ENCODE measurements at places on chromosomes 4 and X.
A peak's percentile ranks its signal among the peaks of the same experiment; 100 is the strongest.

GRCh38 chr4:81096566-81096965 lies 66.1 kb downstream of the BMP3 start:
- DNase-seq = peak; percentile 43

DNA sequence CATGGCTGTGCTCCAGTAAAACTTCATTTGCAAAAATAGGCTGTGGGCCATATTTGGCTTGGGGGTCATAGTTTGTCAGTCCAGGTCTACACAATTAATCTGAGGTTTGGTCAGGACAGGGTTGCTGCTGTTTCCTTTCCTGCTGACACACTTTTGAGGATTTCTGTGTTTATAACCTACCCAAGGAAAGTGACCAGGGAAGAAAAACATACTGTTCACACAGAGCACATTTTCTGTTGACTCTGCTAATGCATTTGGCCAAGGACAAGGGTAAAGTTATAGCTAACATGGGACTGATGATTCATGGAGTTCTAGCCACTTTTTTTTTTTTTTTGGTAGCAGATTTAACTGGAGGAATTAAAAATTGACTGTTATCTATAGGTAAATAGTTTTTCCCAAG lies 43.9 kb upstream of the GEMIN8 start:
- no peak for DNase-seq

- DNase-seq = peak; percentile 59
These were observed 162.9 kb upstream of the SPIN4 start for GRCh38 chrX:63513825-63514568.

DNA sequence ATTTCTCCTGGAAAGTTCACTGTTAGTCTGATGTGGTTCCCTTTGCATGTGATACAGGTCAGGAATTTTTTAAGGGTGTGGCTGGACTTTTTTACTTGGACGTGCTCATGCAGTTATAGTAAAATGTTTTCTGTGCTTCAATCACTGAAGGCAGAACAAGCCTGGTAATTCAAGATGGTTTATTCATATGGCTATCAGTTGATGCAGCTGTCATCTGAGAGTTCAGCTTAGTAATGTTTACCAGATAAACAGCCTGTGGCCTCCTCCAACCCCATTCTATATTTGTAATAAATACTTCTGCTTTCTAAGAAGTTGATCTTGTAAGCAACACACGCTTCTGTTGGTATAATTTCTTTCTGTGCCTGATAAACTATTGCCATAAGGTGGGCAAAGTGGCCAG lies 2105.9 kb downstream of the ARAP2 start:
- no peak for DNase-seq

- DNase-seq = no peak
These were observed 25.3 kb downstream of the ACSL4 start for GRCh38 chrX:109707720-109708119.

- DNase-seq = no peak
These were observed 4.3 kb upstream of the UNC5C start for GRCh38 chr4:95552942-95553550.

DNA sequence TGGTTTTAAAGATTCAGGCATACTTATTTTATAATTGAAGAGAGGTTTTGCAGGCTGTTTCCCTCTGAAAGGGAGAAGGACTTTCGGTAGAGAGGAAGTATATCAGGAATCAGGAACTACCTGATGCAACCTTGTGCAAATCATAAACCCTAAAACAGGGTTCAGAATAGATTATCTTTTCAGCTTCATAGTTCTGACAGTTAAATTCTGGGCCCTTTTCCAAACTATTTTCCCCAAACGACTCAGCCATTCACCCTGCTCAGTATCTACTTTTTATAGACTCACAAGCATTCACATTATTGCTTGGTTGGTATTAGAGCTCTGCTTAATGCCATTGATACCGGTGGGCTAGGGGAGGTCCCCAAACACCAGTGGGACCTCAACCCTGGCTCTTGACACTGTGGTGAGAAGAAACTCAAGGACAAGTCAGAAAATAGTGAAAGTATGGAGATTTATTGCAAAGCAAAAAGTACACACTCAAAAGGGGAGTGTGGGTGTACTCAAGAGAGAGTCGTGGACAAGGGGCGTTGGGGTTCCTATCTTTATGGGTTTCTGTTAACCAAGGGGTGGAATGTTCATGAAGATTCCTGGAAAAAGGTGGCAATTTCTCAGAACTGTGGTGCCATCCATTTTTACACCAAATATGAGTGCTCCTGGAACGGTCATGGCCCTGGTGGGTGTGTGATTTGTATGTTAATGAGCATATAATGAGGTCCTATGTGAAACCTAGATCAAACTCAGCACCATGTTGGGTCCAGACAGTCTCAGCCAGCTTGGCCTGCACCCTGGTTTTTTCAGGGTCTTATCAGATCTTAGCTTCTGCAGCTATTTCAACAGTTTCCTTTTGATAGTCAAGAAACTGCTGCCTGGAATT lies 238.3 kb downstream of the DCLK2 start:
- DNase-seq = peak; percentile 25

DNA sequence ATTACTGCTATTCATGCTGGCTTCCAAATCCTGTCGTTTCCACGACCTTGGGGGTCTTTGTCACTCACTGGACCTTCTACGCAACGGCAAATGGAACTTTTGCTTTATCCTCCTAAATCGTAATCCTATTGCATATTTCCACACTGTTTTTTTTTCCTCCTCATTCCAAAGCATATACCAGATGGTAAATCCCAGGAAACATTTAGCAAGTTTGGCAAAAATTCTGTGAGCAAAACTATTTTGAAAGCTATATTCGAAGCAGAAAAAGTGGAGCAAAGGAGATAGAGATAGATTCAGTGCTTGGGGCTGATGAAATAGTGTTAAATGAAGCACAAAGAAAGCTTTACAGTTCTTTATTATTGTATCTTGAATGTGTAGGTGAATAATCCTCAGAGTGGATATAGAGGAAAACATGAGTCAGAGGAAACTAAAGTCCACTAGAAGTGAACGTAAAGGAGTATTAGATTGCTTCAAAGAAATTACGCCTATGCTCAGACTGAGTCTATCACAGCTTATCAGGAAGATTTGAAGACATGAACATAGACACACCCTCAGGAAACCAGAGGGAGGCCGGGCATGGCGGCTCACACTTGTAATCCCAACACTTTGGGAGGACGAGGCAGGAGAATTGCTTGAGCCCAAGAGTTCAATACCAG lies 50.2 kb upstream of the FAM9A start:
- DNase-seq = no peak

DNA sequence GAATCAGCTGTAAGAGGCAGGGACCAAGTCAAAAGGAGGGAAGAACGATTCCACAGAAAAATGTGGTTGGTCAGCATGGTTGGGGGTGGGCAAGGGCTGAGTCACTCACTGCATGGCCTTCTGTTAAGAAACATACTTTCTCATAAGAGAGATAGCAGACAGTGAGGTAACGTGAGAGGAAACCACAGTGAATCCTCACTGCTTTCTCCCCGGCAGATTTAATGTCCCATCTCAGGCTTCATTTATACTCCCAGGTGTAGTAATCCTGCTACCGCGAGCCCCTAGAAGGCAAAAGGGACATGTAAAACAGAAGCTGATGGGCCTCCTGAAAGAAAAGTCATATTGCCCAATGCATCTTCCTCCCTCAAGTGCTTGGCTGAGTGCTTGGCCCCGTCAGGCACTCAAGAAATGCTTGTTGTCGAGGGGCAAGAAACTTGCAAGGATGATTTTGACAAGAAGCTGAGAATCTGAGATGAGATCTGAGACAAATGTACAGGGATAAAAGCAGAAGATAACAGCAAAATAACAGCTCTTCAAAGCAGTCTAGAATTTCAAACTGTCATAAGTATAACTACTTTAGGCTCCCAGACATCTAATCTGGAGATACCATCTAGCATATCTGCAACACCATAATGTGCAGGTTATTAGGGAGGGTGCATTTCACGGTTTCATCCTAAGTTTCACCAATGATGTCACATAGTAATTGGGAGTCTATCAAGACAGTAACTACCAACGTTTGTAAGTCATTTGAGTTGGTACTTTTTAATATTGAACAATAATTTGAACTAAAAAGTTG lies 40.2 kb downstream of the SH3KBP1 start:
- DNase-seq = peak; percentile 41

- no peak for DNase-seq
These were observed 25.2 kb upstream of the PRSS48 start for GRCh38 chr4:151251603-151252304.

DNA sequence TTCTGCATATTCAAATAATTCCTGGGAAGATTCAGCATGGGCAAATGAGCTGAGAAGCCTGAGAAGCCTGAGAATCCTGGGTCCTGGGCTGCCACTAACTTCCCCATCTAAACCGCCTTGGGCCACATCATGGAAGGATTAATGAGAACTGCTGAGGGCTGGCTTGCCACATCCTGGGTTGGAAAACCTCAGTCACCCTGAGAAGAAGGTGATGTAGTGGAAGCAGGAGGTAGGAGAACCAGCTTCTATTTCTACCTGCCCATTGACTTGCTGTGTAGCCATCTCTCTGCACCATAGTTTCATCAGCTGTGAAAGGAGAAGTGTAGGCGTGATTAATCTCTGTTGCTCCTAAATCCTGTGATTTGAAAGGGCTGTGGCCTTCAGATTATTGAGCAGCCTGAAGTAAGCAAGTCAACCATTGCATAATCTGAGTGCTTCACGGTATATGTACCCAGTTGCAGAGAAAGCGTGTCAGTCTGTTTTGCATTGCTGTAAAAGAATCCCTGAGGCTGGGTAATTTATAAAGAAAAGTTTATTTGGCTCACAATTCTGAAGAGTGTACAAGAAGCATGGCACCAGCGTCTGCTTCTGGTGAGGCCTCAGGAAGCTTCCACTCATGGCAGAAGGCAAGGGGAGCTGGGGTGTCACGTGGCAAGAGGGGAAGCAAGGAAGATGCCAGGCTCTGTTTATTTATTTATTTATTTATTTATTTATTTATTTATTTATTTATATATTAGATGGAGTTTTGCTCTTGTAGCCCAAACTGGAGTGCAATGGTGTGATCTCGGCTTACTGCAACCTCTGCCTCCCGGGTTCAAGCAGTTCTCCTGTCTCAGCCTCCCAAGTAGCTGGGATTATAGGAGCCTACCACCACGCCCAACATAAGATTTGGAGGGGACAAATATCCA lies 140.9 kb upstream of the ATP6AP2 start:
- DNase-seq = no peak

Data from AG09319 (cell line).